ENCODE measurements at places on chromosomes 6 and 20.

GRCh38 chr20:48604936-48605335 is 222.9 kb downstream of the PREX1 start:
- DNase-seq, result no peak

GRCh38 chr6:45548657-45549515 is 171.2 kb upstream of the SUPT3H start:
- DNase-seq, result peak; percentile 22

DNA sequence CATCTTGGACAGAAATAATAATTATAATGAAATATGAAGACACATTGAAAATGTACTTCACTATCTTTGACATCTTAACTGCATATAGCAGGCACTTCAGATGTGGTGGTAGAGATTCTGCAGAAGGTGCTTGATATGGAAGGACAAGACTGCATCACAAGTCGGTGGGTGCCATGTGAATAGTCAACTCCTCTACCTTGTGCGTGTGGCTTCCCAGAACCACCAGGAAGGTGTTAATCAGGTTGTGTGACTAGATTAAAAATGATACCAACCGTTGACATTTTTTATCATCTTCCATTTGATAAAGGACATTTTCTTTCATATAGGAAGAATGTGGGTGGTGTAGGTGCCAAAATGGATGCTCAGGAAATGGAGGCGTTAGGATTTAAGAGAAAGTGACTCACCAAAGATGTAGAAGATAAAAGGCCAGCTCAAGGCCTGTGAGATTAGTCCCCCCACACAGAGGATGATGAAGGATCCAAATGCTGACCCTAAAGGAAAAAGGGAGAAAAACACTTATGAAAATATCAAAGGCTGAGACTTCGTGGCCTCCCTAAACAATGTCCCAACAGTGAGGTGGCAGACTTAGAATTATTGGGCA is 12.3 kb downstream of the SLC17A2 start:
- no peak for DNase-seq

GRCh38 chr6:93790981-93791380 is 371.6 kb upstream of the EPHA7 start:
- DNase-seq, result no peak

GRCh38 chr6:5337573-5337972 is 76.3 kb downstream of the FARS2 start:
- no peak for DNase-seq

GRCh38 chr6:109370336-109370735 is 11.9 kb downstream of the CD164 start:
- DNase-seq, result no peak

DNA sequence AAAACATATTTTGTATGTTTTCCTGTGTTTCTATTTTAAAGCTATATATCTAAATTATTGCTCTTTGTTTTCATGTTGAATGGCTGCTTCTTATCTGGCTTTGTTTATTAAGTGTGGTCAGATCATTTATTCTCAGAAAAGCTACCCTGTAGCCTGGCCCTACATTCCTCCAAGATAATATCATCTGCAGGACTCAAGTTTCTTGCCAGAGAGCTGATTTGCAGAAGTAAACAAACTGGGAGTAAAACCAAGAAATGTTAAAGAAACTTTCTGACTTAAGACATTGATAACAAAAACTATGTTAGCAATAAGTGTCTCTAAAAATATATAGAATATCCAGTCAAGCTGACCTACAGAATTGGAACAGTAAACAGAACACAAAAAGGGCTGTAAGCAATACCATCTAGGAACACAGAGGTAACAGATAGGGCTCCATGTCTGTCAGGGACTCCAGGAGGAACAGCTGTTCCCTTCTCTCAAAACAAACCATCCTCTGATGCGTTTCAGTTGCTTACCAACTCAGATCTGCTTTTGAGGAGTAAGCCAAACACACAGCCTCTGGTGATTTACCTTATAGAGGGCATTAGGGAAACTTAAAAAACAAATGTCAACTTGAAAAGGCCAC is 17.5 kb upstream of the CEP85L start:
- no peak for DNase-seq

GRCh38 chr6:26198722-26199056 is 111.5 kb downstream of the HFE start:
- DNase-seq, result no peak

DNA sequence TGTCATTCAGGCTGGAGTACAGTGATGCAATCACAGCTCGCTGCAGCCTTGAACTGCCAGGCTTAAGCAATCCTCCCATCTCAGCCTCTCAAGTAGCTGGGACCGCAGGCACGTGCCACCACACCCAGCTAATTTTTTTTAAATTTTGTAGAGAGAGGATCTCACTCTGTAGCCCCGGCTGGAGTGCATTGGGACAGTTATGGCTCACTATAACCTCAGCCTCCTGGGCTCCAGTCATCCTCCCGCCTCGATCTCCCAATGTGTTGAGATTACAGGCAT is 86.5 kb downstream of the SERAC1 start:
- DNase-seq, result no peak

DNA sequence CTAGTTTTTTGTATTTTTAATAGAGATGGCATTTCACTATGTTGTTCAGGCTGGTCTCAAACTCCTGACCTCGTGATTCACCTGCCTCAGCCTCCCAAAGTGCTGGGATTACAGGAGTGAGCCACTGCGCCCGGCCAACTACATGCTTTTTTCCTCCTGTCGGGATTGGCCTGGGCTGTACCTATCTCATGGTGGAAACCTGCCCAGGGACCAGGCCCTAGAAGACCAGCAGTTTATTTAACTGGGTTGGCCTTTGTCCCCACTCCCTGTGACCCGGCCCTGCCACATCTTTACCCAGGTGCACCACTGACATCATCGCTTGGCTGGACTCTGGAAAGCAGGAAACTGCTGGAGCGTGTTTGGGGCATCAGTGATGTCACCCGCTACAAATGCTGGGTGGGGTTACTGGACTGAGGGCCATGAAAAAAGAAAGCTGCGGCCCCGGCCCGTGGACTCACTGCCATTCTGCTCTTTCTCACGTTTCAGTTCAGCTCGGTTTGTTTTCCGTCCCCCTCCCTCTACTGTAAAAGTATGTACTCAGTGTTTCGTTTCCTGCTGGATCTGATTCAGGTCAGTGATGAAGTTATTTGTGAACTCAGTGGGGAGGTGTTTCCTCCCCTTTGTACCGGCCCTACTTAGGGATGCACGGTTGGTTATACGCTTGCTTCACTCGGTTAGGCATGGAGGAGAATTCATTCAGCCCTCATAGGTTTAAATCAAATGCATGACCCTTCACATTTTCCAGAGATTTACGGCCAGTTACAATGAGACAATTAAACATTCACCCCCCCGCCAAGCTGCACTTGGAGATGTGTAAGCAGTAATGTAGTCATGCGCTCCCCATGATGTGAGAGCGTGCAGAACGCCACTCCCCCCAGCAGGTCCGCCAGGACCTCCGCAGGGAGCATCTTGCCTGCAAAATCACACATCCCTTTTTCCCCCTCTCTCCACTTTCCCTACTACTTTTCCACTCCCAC is 179.3 kb downstream of the MTHFD1L start:
- DNase-seq, result no peak

DNA sequence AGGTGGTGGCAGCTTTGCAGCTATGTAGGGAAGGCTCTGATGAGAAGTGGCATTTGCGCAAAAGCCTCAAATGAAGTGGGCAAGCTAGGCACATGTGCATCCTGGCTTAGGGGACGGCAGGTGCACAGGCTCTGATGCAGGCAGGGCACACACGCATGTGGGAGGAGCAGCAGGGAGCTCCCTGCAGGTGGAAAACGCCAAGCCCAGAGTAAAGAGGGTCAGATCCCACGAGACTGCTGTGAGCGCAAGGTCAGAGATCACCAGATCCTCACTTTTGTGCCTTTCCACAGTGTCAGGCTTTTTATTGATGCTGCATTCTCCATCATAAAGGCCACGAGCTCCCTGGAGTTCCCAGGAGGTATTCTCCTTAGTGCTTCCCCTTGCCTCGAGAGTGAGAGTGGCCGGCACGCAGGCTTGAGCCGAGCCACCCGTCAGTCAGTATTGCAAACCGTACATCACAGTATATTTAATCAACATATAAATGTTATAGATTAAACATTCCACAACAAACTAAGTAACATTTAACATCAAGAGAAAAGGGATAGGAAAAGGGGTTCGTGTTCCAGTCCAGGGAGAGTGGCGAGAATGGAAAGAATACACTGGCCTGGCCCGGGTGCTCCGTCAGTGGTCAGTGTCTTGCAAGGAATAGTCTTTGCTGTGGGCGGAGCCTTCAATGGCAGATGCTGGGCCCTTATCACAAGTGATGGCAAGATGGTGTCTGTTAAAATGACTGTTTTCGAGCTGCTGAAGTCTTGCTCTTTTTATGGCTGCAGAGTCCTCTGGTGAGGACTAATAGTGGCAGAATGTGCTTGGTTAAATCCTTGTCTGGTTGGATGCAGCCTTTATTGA is 109.4 kb downstream of the SYNDIG1 start:
- DNase-seq, result no peak

DNA sequence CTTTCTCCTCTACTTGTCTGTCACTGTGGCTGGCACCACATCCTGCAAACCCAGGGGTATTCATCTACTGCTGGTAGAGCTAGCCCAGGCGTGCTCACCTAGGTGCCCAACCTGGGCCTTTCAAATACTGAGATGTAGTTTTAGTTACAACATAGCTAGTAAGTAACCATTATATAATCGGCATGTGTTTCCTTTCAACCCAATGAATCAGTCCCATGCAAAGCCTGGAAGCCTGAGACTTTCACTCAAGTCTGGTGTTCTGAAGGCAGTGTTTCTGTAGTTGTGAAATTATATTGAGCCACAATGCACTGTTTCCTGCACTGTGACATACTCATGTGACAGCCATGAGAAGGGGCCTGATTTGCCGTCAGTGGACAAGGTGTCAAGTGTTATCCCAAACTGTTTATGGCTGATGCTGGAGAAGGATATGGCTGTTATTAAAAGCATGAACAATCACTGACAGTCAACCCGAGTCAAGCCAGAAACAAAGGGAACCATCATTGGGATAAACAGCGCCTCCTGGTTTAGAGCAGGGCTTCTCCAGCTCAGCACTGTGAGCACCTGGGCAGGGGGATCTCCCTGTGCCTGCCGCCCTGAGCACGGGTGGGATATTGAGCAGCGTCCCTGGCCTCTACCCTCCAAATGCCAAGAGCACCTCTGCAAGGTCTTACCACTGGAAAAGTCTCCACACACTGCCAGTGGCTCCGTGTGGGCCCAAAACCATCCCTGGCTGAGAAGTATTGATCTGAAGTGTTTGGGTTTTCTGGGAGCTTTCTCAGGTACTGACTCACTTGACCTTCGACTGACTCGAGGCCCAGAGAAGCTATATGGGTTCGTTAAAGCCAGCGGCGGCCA is 1.6 kb downstream of the PSMA7 start:
- no peak for DNase-seq

DNA sequence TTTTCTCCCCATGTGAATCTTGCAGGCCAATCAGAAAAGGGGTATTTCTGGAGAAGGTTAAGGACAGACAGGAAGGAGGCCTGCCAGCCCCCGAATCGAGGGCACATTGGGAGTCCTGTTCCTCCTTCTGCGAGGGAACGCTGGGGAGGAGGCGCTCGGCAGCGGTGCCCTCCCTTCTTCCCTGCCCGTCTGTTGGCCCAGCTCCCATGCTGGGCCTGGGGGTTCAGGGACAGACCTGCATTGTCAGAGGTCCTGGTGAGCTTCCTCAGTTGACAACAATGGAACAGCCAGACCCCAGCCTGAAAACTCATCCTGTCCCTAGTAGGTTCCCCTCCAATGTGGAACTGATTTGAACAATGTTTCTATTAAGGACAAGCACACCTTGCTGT is 15.1 kb upstream of the SYNJ2 start:
- DNase-seq, result no peak

DNA sequence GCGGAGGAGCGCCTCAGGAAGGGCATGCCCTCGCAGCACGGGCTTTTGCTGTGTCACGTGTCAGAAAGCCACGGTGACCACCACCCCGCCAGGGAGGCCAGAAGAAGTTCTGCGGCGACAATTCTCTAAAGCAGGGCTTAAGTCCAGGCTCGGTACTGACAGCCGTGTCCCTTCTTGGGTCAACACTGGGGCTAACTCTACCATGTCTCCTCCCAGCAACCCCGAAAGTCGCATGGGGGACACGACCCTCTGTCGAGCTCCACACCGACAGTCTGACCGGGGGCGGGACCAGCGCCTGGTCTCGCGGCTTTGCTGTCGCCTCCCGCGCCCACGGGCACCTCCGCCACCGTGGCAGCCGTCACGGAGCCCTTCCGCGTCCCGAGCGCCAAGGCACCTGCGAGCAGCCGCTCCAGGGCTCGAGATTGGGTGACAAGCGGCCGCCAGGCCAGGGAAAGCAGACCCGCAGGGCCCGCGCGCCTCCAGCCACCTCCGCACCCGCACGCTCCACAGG is 534 bp downstream of the NANP start:
- DNase-seq, result no peak

GRCh38 chr6:10733151-10733715 is 10.4 kb downstream of the TMEM14C start:
- DNase-seq, result no peak

DNA sequence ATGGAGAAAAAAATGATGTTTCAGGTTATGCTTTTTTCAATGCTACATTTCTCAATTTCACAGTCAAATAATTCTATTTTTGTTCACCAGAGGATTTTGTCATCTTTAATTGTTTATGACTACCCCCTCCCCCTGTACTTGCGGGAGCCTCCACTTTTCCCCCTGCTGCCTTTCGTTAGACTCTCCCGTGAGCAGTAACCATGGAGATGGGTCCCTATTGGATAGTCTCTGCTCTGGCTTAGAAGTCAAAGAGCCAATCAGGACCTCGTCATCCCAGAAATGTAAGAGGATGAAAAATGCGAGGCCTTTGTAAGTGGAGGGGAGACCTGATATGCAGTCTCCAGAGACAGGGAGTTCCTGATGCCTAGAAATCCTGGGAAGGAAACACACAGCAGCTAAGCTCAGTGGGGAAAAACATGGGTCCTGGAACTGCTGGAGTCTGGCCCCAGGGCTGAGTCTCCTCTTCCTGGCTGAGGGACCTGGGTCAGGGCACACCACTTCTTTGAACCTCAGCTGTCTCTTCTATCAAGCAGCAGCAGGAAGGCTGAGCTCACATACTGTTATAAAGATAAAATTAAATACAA is 298.7 kb downstream of the TSHZ2 start:
- no peak for DNase-seq

GRCh38 chr20:2230726-2231488 is 64.9 kb upstream of the TGM3 start:
- no peak for DNase-seq

- peak; percentile 30 for DNase-seq
Measured at GRCh38 chr6:33147807-33148666, 44.2 kb downstream of the COL11A2 start.

GRCh38 chr6:11640486-11640885 is 102.9 kb downstream of the TMEM170B start:
- no peak for DNase-seq
